NCI-H2081 (cell line): ENCODE measurements at places on chromosomes 5 and 9.

DNA sequence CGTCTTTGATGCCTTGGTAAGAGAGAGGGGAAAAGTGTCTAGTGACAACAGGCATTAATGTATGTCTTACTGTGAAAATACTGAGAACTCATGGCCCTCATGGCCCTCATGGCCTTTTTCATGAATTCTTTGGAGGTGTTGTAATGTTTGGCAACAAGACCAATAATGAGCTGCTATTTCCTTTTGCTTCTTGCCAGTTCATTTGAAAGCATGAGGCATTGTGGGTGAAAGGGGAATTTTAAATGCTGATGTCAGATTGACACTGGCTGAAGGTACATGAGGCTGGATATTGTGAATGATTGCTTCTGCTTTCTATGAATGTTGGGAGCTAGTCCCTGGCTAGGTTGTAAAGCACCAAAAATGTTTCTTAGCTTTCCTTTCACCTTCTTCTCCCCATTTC, 79.2 kb downstream of the DOCK2 start:
- no peak for DNase-seq

- DNase-seq: no peak
These were observed 123.9 kb upstream of the HAPLN1 start for GRCh38 chr5:83844449-83845068.

- DNase-seq: no peak
These were observed 679 bp downstream of the DOLK start for GRCh38 chr9:128946571-128947276.

DNA sequence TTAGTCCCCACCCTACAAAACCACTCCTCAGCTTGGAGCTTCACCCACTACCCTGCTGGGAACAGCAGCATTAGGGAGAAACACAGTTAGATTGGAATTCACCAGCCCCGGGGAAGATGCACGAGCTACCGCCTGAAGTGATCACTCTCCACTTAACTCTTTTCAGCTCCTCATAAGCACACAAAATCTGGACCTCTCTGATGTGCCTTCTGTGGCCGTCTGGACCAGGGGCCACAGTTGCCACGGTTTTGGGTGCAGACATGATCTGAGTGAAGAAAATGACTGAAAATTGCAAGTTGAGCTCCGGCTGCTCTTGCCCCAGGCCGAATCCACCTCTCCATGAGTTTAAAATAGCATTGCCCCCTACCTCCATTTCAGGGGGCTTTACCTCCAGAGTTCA, 95.2 kb downstream of the TENT4A start:
- no peak for DNase-seq

DNA sequence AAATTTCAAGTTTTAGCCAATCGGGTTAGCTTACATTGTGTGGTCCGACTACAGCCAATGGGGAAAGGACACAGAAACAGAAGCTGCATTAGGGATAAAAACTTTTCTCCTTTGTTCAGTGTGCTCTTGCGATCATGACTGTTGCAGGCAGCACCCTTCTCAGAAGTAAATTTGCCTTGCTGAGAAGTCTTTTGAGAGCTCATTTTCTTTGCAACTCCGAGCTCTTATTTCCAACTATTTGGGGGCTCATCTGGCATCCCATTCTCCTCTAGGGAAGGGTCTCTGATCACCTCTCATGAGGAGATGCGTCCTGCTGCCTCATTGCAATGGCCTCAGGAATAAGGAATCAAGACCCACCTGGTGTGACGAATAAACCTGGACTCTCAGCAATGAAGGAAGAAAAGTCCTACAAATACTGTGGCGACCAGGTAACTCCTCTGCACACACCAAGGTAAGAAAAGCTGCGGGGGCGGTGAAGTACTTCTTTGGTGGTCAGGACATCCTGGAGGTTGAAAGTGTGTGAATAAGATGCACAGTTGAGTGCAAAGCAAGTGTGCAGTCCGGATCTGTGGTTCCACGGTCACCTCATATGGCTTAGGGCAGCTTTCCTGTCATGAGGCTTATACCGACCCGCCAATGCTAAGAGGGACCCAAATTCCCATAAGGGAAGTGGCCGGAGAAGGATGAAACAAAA, 20.4 kb downstream of the CNOT8 start:
- no peak for DNase-seq

- no peak for DNase-seq
These were observed 1854.6 kb upstream of the WWC1 start for GRCh38 chr5:166436872-166437271.

GRCh38 chr5:107340631-107341030, 330.1 kb downstream of the EFNA5 start:
- no peak for DNase-seq

DNA sequence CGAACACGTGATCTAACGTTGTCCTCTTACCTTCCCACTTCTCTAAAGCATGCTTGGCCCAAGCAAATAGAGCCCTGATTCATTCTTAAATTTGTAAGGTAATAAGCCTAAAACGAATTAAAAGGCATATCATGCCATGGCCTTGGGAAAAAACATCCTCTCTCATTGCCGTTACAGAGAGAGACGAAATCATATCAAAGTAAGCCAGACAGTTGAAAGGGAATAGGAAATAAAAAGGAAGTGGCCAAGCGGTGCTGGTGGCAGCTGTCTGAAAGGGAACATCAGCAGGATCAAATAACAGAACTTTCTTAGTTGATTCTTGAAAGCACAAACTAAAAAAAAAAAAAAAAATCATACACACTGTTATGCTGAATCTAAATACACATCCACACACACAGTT, 49.1 kb upstream of the CDH6 start:
- no peak for DNase-seq

DNA sequence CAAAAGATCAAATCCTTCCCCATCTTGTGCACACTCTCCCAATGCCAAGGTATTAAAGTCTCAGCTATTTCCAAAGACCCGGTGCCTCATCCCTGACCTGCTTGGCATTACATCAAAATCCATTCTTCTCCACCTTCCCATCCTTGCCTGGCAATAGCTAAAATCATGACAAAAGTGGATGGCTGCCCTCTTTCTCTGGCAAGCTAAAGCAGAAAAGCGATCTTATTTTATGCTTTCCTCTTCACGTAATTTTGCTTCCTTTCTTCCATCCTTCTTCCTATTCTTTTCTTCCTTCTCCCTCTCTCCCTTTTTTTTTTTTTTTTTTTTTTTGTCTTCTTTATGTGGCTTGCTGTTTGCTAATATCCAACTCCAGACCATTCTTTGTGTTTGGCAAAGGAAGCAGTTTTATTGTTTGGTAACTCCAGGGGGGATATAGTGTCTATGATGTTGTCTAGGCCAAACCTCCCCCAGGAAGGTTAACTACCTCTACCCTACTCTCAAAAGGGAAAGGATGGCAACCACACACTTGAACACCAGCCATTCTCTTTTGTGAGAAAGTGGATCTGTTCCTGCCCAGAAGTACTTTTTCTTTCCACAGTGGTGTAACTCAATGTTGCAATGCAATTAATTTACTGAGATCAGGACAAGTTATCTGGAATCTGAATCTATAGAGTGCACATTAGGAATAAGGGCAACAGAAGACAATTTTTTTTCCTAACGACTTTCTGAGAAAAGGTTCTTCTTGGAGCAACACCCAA, 120.9 kb upstream of the TMEM161B start:
- DNase-seq: peak; percentile 39

GRCh38 chr5:39394946-39395345, 29.8 kb downstream of the DAB2 start:
- DNase-seq: no peak

GRCh38 chr5:542319-543311, 18.4 kb upstream of the SLC9A3 start:
- DNase-seq: no peak

DNA sequence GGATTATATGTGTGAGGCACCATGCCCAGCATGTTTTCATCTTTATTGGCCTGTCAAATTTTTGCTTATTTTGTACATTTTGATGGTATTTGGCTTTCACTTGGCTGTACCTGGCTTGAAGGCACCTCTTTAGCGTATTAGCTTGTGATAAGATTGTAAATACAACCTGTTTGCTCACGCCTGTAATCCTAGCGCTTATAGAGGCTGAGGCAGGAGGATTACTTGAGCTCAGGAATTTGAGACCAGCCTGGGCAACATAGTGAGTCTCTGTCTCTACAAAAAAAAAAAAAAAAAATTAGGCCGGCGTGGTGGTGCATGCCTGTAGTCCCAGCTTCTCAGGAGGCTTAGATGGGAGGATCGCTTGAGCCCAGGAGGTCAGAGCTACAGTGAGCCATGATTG, 11.3 kb downstream of the SEC24A start:
- DNase-seq: no peak

DNA sequence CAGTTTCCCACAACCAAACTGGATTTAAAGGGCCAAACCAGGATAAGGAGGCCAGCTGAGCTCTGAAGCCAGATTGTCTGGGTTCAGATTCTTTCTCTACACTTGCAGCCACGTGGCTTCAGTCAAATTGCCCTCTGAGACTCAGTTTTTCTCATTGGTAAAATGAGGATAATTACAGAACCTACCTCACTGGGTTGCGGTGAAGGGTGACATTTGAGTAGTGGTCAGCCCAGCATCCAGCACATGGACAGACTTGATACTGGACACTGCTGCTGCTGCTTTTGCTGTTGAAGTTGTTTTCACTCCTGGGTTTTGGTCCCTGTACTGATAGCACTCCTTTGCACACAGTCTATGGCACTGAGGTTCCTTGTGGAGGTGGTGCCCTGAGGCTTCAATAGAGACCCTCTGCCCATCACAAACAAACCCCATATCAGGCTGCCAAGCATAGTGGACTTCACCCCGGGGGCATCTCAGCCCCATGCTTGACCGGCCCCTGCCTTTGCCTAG, 25.7 kb upstream of the CDKN2AIPNL start:
- no peak for DNase-seq

GRCh38 chr5:60535198-60535597, 164.8 kb downstream of the DEPDC1B start:
- no peak for DNase-seq

DNA sequence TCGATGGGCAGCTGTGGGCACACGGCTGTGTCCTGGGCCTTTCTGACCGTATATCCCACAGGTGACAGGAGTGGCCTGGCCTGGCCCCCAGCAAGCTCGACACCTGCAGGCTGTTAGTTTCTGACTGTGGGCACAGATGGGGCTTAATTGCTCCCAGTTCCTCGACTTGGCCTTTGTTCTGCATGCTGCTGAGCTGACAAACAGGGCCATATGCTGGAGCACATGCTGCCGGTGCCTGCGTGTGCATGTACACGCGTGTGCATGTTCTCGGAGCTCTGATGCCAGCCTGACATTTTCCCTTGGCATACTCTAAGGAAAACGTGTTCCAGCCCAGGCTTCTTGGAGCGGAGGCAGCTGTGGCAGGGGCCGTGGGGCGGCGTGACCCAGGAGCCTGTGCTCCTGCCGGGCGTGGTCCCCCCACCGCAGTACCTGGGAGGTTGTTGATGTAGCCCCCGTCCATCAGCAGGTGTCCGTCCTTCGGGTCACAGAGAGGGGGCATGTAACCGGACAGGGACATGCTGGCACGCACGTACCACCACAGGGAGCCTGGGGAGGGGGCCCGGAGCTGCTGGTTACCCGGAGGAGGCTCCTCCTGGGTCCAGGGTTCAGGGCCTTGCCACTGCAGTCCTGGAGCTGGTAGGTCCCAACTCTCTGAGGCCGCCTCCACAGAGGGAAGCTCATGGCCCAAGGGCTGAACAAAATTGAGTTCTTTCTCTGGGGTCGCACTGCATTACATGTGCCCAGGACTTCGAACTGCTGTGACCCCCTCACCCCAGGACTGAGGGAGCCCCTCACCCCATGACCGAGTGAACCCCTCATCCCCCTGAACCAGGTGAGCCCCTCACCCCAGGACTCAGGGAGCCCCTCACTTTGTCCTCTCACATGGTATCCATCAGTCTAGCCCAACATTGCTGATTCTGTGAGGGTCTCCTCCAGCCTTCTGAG, 4.1 kb upstream of the NSMF start:
- DNase-seq: no peak

DNA sequence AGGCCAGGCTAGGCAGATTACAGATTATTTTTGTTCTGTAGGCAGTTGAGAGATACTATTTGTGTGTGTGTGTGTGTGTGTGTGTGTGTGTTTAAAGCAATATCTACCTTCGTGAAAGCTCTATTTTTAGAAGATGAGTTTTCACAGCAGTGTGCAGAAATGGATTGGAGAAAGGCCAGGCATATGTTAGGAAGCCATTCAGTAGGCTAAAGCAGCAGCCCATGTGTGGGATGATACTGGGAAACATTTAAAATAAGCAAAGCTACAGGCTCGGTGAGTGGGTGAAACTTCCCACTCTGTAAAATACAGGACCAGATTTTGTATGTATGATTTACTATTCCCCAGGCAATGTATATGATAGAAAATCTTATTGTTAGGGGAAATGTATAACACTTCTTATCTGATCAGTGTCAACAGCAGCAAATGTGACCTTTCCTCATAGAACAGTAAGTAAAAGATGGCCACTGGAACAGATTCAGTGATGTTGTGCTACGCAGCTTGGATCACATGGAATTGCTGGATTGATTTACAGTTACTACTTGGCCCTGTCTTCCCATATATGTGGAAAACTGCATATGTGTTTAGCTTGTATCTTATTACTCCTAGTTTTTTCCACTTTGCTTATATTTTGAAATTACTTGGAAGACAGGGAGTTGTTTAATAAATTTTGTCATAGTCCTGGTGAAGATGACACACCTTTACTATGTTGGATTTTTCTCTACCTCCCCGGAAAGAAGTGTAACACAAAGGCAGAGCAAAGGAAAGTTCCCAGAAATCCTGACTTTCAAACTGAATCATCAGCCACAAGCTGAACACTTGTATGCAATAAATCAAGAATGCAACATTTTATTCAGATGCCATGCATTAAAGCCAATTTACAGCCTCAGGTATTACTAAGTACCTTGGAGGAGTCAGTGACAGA, 1077.7 kb upstream of the SEMA6A start:
- no peak for DNase-seq

DNA sequence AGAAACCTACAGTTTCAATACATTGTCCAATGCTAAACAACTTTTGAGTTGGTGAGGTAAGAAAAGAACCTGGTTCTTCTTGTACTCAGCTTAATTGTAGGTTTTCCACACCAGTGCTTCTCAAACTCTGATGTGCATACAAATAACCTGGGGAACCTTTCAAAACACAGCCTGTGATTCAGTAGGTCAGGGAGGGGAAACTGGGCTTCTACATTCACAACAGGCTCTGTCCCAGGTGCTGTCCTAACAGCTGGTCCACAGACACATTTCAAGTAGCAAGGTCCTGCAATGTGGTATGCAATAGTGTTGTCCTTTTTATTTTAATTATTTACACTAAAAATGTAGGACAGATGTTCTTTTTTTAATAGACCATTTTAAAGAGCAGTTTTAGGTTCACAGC, 47.4 kb upstream of the SNCAIP start:
- DNase-seq: no peak

GRCh38 chr9:109770101-109770500, 9.9 kb upstream of the PALM2AKAP2 start:
- DNase-seq: no peak

DNA sequence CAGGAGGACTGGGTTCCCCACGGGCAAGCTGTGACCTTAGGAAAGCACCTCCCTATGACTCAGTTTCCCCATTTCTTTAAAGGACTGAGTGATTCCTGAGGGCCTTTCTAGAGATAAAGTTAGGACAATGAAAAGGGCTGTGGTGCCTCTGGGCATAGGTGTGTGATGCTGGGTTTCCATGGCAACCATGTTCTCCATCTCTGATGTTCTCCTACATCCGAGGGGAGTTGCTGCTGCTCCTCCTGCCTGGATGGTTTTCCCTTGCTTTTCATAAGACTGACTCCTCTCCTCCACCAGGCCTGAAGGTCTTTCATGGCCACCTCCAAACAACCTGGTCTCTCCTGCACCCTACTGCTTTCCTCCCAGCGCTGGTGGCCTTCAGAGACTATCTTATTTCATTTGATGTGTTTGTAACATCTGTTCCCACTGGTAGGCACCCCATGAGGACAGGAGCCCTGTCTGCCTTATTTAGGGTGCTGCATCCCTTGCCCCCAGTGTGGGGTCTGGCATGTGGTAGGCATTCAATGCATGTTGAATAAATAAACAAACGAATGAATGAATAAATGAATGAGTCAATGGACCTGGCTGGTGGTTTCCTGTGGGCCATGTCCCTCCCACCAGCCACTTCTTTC, 112.2 kb upstream of the HAND1 start:
- no peak for DNase-seq
